ENCODE measurements at places on chromosomes 12 and 14. TPM values are rescaled to one million over a fixed set of nuclear protein-coding genes. Genes with fewer than 3 reads are reported as not detected.

- DNase-seq = no peak
- no peaks in the 10 kb centered on the region for H3K4me1 ChIP-seq
- H3K4me3 ChIP-seq = no peak overlapping the region
- H3K27me3 ChIP-seq = no peaks in the 10 kb centered on the region
- H3K27ac ChIP-seq = no peak overlapping the region
- H3K36me3 ChIP-seq = no peaks in the 10 kb centered on the region
Measured at GRCh38 chr12:9319842-9320173, 111.6 kb upstream of the PZP start.

- H3K27ac ChIP-seq = peak overlapping the region; percentile 87
- no peak overlapping the region for H3K4me3 ChIP-seq
- H3K27me3 ChIP-seq = no peaks in the 10 kb centered on the region
- DNase-seq = no peak
Measured at GRCh38 chr12:57152639-57153038, 5.2 kb upstream of the LRP1-AS start.

DNA sequence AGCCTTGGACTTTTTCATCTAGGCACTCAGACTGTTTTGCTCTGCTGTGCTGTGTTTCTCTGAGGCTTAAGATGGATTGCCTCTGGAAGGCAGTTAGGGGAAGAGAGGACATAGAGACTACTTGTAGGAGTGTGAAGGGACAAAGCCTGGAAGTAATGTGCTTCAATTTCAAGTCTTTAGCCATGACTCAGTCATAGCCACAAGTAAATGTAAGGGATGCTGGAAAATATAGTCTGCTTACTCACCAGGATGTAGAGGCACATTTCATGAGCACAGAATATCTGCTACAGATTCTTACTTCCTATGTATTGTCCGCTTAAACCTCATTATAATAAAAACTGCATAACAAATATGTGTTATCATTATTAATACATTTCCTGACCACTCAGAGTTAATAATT, 794.3 kb upstream of the NOVA1 start:
- no peak overlapping the region for H3K27ac ChIP-seq
- no peak overlapping the region for H3K4me3 ChIP-seq

GRCh38 chr12:63955831-63956666, 111.5 kb downstream of the SRGAP1 start:
- H3K36me3 ChIP-seq = no peaks in the 10 kb centered on the region
- DNase-seq = no peak
- H3K4me3 ChIP-seq = no peak overlapping the region
- H3K4me1 ChIP-seq = peaks cover 6% of the 10 kb centered on the region
- H3K27me3 ChIP-seq = no peaks in the 10 kb centered on the region

GRCh38 chr14:33118668-33119067, 180.0 kb downstream of the NPAS3 start:
- no peaks in the 10 kb centered on the region for H3K36me3 ChIP-seq
- H3K27me3 ChIP-seq = no peaks in the 10 kb centered on the region
- H3K4me1 ChIP-seq = peaks cover 4% of the 10 kb centered on the region
- no peak for DNase-seq

The GNB3 gene
- 0.14 TPM for total RNA-seq

DNA sequence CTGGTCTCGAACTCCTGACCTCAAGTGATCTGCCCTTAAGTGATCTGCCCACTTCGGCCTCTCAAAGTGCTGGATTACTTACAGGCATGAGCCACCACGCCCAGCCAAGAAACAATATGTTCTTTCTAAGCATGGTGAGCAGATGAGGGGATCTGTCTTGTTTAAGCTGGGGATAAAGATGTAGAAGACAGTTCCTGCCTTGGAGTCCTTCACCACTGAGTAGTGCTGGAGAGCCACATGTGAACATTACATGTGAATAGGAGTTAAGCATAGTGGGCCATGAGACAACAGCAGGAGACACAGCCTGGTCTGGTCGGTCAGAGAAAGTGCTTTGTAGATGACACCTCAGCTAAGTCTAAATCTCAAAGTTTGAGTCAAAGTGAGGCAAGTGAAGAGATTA, 26.0 kb downstream of the TMBIM6 start:
- no peaks in the 10 kb centered on the region for H3K27me3 ChIP-seq
- H3K4me1 ChIP-seq = no peaks in the 10 kb centered on the region
- DNase-seq = no peak
- no peak overlapping the region for H3K27ac ChIP-seq
- no peak overlapping the region for H3K4me3 ChIP-seq
- H3K36me3 ChIP-seq = no peaks in the 10 kb centered on the region

GRCh38 chr12:130698106-130698505, 18.0 kb downstream of the RIMBP2 start:
- no peaks in the 10 kb centered on the region for H3K4me1 ChIP-seq
- H3K27me3 ChIP-seq = no peaks in the 10 kb centered on the region
- no peak overlapping the region for H3K27ac ChIP-seq
- no peaks in the 10 kb centered on the region for H3K36me3 ChIP-seq

The ISM2 gene
- not detected for total RNA-seq

GRCh38 chr12:117054279-117054678, 44.9 kb downstream of the TESC start:
- no peak overlapping the region for H3K4me3 ChIP-seq
- no peak overlapping the region for H3K27ac ChIP-seq
- no peak for DNase-seq
- H3K27me3 ChIP-seq = no peaks in the 10 kb centered on the region

DNA sequence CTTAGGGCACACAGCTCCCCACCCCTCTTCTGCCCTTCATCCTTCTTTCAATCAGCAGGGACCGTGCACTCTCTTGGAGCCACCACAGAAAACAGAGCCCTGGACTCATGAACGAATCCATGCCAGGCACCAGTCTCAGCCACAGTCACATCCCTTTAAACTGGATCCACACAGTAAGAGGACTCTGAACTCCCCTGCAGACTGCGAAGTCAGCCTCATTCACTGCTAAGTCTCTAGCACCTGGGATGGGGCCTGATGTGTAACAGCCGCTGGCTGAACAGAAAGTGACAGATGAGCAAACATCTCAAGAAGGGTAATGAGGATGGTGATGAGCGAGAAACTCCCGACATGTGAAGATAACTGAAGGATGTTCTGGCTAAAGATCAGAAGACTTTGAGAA, 45.8 kb upstream of the IQSEC3 start:
- H3K27me3 ChIP-seq = no peaks in the 10 kb centered on the region
- no peak overlapping the region for H3K4me3 ChIP-seq
- no peaks in the 10 kb centered on the region for H3K36me3 ChIP-seq
- no peak for DNase-seq
- no peaks in the 10 kb centered on the region for H3K4me1 ChIP-seq
- no peak overlapping the region for H3K27ac ChIP-seq

DNA sequence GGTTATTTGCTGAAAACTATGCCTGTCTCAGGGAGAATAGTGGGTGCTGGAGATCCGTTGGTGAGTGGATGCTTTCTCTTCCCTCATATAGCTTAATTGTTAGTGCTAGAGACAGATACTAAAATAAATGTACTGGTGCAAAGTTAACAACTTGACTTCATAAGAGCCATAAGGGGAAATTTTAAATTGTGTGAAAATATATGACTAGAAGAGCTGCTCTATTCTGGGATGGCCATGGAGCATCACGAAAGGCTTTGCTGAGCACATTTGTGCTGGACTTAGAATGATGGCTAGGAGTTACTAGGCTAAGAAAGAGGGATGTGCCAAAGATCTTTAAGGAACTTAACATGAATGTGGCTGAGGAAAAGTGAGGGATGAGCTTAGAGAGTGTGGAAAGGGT, 668.8 kb downstream of the NRXN3 start:
- no peak overlapping the region for H3K4me3 ChIP-seq
- H3K27ac ChIP-seq = no peak overlapping the region
- H3K36me3 ChIP-seq = no peaks in the 10 kb centered on the region
- peaks cover 7% of the 10 kb centered on the region for H3K27me3 ChIP-seq
- H3K4me1 ChIP-seq = no peaks in the 10 kb centered on the region
- no peak for DNase-seq

DNA sequence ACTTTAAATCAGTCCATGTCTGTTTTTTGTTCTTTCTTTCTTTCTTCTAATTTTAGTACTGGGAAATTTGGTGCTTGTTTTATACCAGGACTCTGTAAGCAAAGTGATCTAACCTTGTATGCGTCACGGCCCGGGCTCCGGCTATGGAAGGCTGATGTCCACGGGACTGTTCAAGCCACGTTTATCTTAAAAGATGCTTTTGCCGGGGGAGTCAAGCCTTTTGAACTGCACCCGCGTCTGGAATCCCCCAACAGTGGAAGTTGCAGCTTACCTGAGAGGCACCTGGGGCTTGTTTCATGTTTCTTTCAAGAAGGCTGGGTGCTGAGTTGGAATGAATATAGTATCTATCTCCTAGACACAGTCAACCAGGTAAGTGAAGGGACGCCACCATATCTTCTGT, 62.2 kb downstream of the TECPR2 start:
- no peak overlapping the region for H3K27ac ChIP-seq
- H3K36me3 ChIP-seq = no peaks in the 10 kb centered on the region
- no peaks in the 10 kb centered on the region for H3K4me1 ChIP-seq
- no peak overlapping the region for H3K4me3 ChIP-seq

DNA sequence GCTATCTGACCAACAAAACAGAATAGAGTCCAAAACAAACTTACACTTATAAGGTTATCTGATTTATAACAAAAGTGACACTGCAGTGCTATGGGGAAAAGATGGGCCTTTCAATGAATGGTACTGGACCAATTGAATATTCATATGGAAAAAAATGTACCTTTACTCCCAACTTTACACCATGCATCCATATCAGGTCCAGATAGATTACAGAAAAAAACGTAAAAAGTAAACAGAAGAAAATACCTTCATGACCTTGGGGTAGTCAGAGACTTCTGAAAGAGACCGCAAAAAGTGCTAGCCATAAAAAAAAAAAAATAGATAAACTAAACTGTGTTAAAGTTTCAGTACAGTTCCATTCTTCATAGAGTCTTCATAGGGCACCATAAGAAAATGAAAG, 308.3 kb downstream of the GXYLT1 start:
- no peaks in the 10 kb centered on the region for H3K36me3 ChIP-seq
- H3K4me3 ChIP-seq = no peak overlapping the region
- no peak overlapping the region for H3K27ac ChIP-seq
- no peaks in the 10 kb centered on the region for H3K27me3 ChIP-seq
- no peak for DNase-seq

- peaks cover 5% of the 10 kb centered on the region for H3K4me1 ChIP-seq
- H3K36me3 ChIP-seq = no peaks in the 10 kb centered on the region
- no peaks in the 10 kb centered on the region for H3K27me3 ChIP-seq
- H3K4me3 ChIP-seq = no peak overlapping the region
Measured at GRCh38 chr12:116302166-116303058, 24.9 kb upstream of the MED13L start.

The LMNTD1 gene
- not detected for total RNA-seq

GRCh38 chr12:41950455-41950854, 194.2 kb downstream of the GXYLT1 start:
- DNase-seq = no peak
- H3K36me3 ChIP-seq = no peaks in the 10 kb centered on the region
- H3K27me3 ChIP-seq = no peaks in the 10 kb centered on the region
- H3K4me3 ChIP-seq = no peak overlapping the region
- no peak overlapping the region for H3K27ac ChIP-seq
- no peaks in the 10 kb centered on the region for H3K4me1 ChIP-seq

GRCh38 chr12:57191410-57191809, 25.2 kb upstream of the NXPH4 start:
- no peak overlapping the region for H3K27ac ChIP-seq
- no peak for DNase-seq
- no peaks in the 10 kb centered on the region for H3K4me1 ChIP-seq
- no peaks in the 10 kb centered on the region for H3K36me3 ChIP-seq
- H3K4me3 ChIP-seq = no peak overlapping the region

DNA sequence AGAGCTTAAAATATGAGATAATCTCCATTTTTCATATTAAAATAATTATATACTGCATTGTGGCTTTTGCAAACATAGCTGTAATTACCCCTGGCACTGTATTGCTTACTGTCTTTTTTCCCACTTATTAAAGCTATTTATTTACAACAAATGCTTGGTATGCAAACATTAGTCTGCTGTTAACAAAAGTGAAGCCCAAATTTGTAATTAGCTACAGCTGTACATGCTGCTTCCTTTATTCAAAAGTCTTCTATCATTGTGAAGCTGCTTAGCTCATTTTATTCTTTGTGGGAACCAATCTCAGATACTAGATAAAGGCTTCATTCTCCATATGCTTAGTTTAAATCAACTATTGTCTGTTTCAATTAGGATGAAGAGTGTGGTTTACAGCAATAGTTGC, 425.8 kb upstream of the FOXG1 start:
- no peaks in the 10 kb centered on the region for H3K27me3 ChIP-seq
- no peak overlapping the region for H3K4me3 ChIP-seq
- no peaks in the 10 kb centered on the region for H3K36me3 ChIP-seq
- no peak for DNase-seq
- no peaks in the 10 kb centered on the region for H3K4me1 ChIP-seq

DNA sequence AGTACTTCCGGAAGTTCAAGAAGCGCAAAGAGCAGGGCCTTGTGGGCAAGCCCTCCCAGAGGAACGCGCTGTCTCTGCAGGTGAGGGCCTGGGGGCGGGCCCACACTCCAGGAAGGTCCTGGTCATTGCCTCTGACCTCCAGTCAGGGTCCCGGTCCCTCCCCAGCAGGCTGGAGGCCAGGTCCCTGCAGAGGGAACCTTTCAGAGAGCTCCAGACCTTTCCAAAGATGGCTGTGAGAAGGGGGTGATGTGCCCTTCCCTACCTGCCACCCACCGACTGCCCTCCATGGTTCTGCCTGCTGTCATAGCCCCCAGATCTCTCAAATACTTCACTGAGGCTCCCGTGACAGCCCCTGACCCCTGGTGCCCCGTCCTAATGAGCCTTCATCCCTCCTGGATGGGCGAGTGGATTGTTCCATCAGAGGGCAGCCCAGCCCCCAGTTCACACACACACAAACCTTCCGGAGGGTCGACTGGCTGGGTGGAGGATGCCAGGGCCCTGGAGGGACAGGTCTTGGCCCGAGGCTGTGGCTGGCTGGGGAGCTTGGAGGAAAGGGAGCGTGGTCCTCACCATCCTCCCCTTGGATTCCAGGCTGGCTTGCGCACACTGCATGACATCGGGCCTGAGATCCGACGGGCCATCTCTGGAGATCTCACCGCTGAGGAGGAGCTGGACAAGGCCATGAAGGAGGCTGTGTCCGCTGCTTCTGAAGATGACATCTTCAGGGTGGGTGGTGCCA, 117.5 kb upstream of the FKBP4 start:
- H3K27me3 ChIP-seq = no peaks in the 10 kb centered on the region
- H3K36me3 ChIP-seq = no peaks in the 10 kb centered on the region
- DNase-seq = no peak
- no peaks in the 10 kb centered on the region for H3K4me1 ChIP-seq
- no peak overlapping the region for H3K27ac ChIP-seq
- no peak overlapping the region for H3K4me3 ChIP-seq

The CACNA2D4 gene
- 7.2 TPM for total RNA-seq

GRCh38 chr12:122161682-122162081, 12.3 kb downstream of the IL31 start:
- no peak for DNase-seq
- no peaks in the 10 kb centered on the region for H3K36me3 ChIP-seq
- H3K27ac ChIP-seq = no peak overlapping the region
- no peaks in the 10 kb centered on the region for H3K4me1 ChIP-seq

GRCh38 chr14:79578470-79578869, 632.8 kb downstream of the DIO2 start:
- H3K36me3 ChIP-seq = no peaks in the 10 kb centered on the region
- H3K4me3 ChIP-seq = no peak overlapping the region
- H3K27ac ChIP-seq = no peak overlapping the region
- DNase-seq = no peak
- no peaks in the 10 kb centered on the region for H3K27me3 ChIP-seq

- H3K4me3 ChIP-seq = no peak overlapping the region
- no peak for DNase-seq
- H3K4me1 ChIP-seq = no peaks in the 10 kb centered on the region
- no peaks in the 10 kb centered on the region for H3K36me3 ChIP-seq
Measured at GRCh38 chr12:112148031-112148513, 22.7 kb downstream of the TRAFD1 start.
